Activated T-cell treated with anti-CD3 and anti-CD28 coated beads, Interleukin-2, amount 50 U/mL, for 72 hours (primary cell): ENCODE measurements at places on chromosomes 5 and 9. TPM values are rescaled to one million over a fixed set of nuclear protein-coding genes. Genes with fewer than 3 reads are reported as not detected.

The OTP gene
- not detected for total RNA-seq

The ST8SIA4 gene
- 44.5 TPM for total RNA-seq

The FIBCD1 gene
- total RNA-seq, result not detected

DNA sequence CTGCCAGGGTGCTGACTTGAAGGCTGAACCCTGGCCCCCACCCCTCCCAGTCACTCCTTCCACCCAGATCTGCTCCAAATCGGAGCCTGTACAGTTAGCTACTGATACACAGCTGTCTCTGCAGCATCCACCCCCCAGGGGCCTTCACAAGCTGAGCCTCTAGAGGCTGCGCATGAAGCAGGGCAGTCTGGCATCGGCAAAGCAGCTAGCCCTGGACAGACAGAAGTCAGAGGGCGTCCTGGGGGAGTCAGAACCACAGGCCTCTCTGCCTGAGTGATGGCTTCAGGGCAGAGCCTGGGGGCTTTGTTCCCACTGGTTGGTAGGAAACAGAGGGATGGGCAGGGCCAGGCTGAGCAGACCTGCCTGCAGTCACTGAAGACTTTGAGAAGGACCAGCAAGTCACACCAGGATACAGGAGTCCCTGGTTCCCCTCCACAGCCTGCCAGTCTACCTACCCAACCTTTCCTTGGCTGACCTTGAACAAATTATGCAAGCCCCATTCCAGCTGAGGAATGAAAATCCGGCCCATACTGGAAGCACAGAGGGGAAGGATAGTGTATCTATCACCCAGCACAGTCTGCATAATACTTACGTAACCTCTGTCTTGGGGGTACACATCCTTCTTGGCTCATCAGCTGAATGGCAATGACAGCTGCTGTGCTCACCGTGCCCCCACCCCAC, 8.8 kb downstream of the VDAC1 start:
- no peak for DNase-seq

DNA sequence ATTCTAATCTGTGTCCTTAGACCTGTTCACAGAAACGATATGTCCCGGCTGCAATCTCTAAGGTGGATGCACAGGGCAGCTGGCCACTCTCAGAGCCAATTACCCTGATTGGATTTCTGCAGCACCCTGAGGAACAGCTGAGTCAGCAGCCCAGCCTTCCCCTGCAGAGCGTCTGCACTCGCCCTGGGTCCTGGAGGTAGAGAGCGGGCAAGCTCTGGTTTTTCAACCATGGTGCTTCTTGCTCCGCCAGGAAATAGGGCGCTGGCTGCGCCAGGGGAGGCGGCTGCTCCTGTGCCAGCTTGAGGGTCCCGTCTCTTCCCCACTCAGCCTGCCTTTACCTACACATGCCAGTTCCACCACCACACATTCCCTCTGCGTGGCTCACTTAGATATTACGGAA, 19.2 kb downstream of the NDUFS6 start:
- no peak for DNase-seq

The FBP1 gene
- total RNA-seq, result 3.3 TPM

DNA sequence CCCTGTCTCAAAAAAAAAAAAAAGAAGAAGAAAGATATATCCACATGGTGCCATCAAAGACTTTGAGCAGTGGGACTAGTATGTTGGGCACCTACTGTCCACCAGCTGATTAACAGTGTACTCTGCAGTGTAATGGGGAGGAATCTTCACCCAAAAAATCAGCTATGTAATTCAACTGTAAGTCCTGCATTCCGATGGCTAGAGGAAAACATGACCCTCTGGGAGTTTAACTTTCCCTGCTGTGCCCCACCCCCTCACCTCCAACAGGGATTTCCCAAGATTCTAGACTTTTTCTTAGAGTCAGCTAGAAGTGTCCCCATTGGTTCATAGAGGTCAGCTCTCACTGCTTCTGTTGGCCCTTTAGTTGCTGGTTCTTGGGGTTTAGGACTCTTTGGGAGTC, 221.2 kb upstream of the CLINT1 start:
- no peak for DNase-seq

DNA sequence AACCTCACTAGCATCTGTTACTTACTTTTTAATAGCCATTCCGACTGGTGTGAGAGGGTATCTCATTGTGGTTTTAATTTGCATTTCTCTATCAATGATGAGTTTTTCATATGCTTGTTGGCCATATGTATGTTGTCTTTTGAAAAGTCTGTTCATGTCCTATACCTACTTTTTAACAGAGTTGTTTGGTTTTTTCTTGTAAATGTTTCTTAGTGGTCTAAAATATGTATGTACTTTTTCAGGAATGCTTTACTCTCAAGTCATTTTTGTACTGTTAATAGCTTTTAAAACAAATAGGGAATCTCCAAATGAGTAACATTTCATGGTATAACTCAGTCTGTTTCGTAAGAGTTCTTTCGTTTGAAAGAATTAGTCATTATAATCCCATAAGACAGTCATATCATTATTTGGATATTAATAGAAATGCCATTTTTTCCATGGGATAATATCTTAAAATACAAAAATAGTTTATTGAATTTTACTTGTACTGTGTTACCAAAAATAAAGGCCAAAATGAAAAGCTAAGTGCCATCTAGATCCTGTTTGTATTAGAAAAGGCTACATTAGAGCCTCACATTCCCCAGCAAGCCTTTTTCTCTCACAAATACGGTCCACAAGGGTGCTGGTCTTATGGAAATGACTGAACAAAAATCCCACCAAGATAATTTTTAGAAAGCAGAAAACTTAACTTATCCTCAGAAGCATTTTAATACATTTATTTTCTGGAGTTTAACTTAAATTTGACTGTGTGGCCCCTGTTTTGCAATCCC, 247.7 kb downstream of the PJA2 start:
- DNase-seq, result no peak

The BHMT2 gene
- total RNA-seq, result not detected

DNA sequence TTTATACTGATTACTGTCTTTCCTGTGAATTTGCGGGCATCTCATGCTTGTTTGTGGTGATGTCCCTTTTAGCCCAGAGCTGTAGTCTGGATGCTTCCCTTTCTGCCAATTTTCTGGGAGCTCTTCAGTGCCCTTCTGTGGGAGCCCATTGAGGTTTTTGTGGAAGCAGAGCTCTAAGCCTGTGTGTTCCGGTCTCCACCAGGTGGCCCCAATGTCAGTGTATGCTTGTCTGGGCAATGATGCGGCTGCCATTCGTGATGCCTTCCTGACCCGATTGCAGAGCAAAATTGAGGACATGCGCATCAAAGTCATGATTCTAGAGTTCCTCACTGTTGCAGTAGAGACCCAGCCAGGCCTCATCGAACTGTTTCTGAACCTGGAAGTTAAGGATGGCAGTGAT, 35.1 kb downstream of the SH3GLB2 start:
- no peak for DNase-seq

The RORB gene
- total RNA-seq, result 0.14 TPM

DNA sequence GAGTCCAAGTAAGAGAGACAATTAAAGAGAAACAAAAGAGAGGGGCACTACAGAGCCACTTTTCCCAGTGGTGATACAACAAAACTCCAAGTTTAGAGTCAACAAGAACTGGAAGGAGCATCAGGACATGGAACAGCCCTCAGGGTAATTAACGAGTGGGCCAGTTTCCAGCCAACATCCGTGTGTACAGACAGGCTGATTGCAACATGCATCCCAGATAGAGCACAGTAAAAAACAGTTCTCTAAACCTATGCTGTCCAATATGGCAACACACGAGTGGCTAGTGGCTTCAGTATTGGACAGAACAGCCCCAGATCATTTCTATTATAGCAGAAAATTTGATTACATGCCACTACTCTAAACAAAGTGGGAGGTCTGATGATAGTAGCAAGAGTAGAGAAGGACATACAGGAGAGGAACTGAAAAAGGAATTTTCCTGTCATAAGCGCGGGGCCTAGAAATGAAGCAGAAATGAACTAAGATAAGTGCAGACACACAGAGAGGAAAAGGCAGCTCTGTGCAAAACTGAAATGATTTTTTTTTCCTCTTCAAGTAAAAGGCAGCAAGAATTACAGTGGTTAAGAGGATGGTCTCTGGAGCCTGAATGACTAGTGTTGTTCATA, 175.6 kb upstream of the CCNG1 start:
- no peak for DNase-seq

GRCh38 chr5:50325237-50325832, 115.8 kb downstream of the EMB start:
- peak; percentile 12 for DNase-seq

DNA sequence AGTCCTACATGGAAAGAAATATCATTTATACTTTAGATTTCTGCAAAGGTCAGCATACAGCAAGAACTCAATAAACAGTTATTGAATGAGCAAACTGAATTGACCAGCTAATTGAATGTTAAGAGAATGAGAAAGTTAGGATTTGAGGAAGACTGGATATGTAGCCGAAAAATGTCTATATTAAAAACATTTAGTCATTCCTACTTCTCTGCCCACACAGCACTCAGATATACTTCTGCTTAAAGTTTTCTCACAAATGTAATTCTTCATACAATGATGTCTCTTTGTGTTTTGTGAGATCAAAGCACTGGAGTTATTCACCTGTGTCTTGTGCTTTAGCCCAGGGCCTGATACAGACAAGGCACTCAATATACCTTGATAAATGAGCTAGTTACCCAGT, 188.6 kb downstream of the PARP8 start:
- no peak for DNase-seq

DNA sequence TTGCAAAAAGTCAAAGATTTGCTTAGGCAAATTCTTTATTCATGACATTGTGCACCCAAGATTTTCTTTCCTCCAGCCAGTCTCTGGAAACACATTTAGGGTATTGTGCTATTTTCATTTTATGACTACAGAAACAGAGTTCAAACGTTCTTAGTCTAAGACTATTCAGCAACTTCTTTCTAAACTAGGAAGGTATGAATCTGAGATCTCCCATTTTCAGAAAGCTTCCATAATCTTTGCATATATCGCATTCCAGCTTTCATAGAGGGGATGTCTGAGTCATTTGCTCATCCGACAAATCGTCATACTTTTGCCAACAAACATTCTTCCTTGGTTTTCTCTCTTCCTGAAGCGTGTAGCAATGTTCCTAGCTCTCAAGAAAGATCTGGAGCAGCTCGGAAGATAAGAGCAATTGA, 1.6 kb upstream of the PAPPA start:
- no peak for DNase-seq

DNA sequence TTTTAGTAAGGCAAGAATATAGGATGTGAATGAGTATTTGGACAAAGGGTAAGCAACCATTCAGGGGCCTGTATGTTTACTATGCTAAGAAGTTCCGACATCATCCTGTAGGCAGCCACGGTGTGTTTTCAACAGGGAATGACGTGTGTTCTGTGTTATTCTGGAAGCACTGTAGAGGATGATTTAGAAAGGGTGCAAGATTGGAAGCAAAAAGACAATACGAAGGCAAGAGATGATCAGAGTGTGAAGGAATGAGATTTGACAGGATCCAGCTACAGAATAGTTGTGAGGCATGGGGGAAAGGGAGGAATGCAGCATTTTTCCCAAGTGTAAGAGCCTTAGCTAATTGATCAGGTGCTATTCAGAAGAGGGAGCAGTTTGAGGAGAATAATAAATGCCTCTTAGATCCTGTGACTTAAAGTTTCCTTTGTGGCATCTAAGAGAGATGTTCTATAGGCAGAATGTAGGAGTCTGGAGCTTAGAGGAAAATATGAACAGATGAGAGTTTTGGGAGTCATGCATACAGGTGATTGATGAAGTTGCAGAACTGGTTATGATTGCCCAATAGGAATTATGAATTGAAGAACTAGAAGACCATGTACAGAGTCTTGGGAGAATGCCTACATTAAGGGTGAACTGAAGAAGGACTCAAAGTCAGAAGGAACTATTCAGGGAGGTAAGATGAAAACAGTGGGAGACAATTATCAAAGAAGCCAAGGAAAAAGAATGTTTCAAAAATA, 2.5 kb downstream of the SMC5 start:
- no peak for DNase-seq

- peak; percentile 74 for DNase-seq
Observed at GRCh38 chr9:37410969-37411785, 11.3 kb upstream of the GRHPR start.

DNA sequence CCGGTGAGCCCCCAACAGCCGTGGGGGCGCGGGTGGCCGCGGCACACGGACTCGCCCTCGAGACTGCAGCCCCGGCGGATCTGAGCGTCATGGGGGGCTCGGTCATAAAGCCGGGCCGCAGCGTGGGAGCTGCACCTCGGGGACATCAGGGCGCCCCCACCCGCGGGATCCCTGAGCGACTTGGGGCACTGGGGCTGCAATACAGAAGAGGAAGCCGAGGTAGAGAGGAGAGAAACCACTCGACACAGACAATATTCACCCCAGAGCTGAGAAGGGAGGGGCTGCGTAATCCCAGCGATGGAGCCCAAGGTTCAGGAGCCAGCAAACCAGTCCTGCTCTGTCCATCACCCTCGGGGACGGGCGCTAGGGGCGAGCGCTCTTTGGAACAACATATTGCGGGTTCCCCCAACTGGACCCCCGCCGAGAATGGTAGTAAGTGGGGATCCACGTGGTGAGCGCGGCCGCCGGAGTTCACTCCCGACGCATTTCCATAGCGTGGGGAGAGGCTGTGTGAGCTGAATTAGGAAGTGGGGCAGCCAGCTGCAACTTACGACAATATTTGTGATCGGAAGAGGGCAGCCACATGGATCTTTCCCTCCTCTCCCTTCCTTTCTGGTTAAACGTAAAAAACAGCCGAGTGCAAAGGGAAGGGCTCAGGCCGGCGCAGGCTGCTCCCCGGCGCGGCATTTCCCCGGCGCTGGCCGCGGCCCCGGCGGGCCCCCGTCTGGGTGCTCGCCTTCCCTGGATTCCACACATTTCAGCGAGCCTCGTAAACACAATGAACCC, 9.9 kb downstream of the PTCH1 start:
- DNase-seq, result peak; percentile 30

GRCh38 chr9:134826336-134827285, 54.0 kb upstream of the FCN2 start:
- no peak for DNase-seq

DNA sequence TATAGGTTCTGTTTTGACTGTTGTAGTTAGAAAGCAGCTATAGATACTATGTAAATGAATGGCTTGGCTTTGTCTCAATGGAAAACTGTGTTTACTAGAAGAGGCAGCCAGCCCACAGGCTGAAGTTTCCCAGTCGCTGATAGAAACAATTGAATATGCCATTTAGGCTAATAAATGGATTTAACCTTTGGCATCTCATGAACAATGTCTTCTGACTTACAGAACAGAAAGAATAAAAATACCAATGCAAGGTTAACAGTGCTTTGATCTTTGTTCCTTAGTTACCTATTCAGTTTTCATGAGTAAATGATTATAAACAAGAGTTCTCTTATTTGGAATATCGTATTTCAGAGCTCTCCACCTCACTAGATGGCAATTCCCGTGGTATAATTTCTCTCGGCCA, 120.6 kb downstream of the PAM start:
- DNase-seq, result no peak

GRCh38 chr5:66960369-66961137, 236.0 kb downstream of the CD180 start:
- no peak for DNase-seq

The PCDHGA8 gene
- total RNA-seq, result not detected
